Ascending aorta (tissue), 2 donors: ENCODE measurements at places on chromosomes 12 and 14.
A peak's percentile ranks its signal among the peaks of the same experiment; 100 is the strongest.

GRCh38 chr12:93673084-93673483 lies 4.1 kb upstream of the CRADD start:
- DNase-seq = no peak

DNA sequence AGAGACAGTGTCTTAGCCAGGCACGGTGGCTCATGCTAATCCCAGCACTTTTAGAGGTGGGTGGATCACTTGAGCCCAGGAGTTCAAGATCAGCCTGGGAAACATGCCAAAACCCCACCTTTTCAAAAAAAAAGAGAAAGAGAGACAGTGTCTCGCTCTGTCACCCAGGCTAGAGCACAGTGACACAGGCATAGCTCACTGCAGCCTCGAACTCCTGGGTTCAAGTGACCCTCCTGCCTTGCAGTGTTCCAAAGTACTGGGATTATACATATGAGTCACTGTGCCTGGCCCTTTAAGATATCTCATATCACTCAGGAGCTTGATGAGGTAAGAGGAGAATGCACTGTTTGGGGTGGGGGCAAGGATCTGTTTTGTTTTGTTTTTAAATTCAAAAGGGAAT lies 48.1 kb upstream of the LTBP2 start:
- no peak for DNase-seq

DNA sequence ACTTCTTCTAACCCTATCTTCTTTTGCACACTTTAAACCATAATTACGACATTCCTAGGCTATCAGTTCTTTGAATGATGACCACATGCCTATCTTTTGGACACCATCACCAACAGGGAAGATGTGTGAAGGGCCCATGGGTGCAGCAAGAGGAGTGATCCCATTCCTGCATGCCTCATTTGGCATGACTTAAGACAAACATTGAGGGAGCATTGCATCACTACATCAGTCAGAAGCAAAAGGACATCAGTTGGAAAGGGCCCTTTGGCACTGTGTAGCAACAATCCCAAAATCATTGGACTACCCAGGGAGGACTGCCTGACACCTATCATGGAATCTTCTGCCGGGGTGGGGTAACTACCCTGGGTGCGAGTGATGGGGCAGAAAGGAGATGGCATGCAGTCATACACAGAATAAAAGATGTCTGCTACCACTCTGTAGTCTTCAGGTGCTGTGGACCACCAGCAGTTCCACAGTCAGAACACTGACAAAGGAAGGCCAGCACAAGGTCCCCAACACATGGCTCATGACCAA lies 10.7 kb upstream of the TMBIM6 start:
- DNase-seq = no peak

GRCh38 chr14:67636361-67636919 lies 16.7 kb downstream of the ARG2 start:
- no peak for DNase-seq

DNA sequence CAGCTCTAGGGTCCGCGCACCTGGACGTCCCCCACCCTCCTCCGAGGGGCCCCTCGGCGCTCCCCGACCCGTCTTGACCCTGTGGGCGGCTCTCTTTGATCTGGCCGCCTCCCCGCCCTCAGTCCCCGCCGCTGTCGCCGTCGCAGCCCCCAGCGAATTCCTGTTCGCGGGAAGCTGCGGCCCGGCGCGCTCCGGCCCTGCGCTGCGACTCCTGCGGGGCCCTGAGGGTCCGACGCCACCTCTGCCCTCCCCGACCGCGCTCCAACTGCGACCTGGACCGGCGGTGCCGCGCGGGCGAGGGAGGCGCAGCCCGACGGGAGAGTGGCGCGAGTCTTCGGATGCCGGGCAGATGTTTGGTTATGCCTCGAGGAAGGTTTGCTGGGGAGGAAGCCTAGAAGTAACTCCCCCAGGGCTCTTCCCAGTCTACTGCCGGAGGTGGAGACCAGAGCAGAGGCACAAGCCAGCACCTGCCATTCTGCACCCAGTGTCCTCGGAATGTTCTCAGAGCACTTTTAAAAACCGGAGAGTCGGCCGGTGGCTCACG lies 440 bp upstream of the ISM2 start:
- DNase-seq = peak; percentile 52

DNA sequence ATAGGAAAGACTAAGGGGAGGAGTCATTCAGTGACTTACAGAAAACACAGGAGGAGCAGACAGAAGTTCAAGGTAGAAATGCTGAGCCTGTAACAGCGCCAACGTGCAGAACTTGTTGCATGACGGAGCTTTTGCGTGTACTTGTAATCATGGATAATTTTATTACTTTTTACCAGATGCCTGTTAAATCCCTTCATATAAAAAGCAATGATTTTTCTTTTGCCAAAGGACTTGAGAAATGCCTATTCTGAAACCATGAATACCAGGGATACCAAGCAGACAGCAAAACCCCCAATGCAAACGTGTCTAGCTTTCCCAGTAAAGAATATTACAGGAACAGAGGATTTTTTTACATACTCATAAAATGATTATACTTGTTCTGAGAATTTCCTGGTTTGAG lies 163.6 kb upstream of the GSC start:
- no peak for DNase-seq

DNA sequence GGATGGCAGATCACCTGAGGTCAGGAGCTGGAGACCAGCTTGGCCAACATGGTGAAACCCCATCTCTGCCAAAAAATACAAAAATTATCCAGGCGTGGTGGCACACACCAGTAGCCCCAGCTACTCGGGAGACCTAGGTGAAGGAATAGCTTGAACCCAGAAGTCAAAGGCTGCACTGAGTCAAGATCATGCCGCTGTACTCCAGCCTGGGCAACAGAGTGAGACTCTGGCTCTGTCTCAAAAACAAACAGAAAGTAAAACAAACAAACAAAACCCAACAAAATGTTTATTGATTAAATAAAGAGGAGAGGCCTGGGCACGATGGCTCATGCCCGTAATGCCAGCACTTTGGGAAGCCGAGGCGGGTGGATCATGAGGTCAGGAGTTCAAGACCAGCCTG lies 5.5 kb downstream of the ZCCHC8 start:
- no peak for DNase-seq

- DNase-seq = no peak
Observed at GRCh38 chr12:66309606-66310005, 7.3 kb downstream of the HELB start.

- no peak for DNase-seq
Observed at GRCh38 chr12:92292016-92292415, 146.4 kb upstream of the BTG1 start.

- no peak for DNase-seq
Observed at GRCh38 chr12:108914121-108914531, 34.2 kb downstream of the DAO start.

DNA sequence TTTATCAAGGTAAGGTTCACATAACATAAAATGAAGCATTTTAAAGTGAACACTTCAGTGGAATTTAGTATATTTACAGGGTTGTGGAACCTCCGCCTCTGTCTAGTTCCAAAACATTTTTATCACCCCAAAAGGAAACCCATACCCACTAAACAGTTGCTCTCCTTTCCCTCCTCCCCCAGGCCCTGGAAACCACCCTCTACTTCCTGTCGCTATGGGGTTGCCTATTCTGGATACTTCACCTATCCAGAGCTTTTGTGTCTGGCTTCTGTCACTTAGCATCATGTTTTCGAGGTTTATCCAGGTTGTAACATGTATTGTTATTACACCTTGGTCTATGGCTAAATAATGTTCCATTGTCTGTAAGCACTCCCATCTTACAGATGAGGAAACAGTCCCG lies 27.7 kb upstream of the ZFP36L1 start:
- no peak for DNase-seq

DNA sequence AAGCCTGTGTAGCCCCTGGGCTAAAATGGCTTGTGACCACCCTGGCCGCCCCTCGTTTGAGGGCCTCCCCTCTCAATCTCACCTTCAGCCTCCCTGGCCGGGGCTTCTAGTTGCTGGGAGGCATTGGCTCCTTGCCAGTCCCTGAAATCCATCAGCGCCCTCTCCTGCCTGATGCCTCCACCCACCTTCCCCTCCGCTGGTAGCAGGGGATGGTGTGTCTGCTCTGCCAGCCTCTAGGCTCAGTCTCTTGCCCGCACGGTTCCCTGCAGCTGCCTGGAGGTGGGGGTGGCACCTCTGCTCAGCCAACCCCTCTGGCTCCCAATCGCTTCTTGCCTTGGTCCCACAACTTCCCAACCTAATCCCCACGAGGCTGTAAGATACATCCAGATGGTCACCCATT lies 167.9 kb downstream of the PHETA1 start:
- DNase-seq = no peak

- DNase-seq = no peak
Observed at GRCh38 chr14:79077096-79077495, 906.9 kb downstream of the NRXN3 start.

DNA sequence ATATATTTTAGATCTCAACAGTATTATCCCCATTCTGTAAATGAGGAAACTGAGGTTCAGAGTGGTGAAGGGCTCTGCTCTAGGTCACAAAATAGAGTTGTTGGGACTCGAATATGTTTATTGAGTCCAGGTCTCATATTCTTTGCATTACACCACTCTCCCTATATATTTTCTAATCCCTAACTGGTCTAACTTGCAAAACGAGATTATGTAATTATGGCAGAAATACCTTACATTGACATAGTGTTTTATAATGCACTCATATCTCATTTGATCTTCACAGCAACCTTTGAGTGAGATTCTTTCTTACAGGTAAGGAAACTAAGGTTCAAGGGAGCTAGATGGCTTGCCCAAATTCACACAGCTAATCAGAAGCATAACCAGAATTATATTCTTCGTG lies 106.9 kb upstream of the LRIG3 start:
- no peak for DNase-seq

- DNase-seq = no peak
Observed at GRCh38 chr14:64573109-64573508, 23.3 kb downstream of the PPP1R36 start.

DNA sequence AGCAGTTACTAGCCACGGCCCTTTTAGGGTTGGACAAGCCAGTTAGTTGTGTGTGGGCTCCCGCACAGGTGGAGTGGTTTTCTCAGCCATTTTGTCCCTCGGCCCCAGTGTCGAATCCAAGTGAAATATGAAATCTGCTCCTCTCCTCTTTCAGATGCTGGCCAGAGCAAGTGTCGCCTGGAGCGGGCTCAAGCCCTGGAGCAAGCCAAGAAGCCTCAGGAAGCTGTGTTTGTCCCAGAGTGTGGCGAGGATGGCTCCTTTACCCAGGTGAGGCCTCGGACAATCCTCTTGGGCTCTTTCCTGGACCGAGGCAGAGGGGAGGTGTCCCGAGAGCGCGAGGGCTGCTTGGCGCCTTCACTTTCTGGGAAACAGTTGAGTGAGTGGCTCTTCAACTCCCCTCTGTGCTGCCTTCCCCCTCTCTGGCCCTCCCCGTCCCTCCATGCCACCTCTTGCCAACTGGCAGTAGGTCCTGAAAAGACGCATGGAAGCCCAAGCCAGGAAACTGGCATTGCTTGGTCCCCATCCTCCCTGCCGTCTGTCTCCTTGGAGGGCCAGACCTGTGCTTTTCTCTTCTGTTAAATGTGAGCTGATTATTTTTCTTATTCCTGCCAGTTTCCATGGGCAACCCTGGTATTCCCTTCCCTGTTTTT lies 74.2 kb downstream of the SMOC1 start:
- DNase-seq = no peak

DNA sequence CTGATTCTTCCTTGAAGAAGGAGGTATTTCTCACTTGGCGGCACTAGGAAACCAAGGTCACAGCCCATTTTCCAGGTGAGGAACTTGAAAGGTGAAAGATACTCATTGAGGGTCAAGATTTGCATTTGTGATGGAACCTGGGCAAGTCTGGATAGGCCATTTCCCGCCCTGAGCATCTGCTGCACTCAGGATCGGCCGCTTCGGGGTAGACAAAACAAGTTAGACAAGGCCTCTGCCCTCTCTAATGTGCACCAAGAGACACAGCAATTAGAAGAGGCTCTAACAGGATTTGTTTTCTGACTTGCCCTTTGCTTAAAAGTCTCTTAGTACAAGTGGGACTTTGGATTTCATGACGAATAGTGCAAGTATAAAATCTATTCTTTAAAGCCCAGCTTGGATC lies 167.2 kb downstream of the KTN1 start:
- no peak for DNase-seq

DNA sequence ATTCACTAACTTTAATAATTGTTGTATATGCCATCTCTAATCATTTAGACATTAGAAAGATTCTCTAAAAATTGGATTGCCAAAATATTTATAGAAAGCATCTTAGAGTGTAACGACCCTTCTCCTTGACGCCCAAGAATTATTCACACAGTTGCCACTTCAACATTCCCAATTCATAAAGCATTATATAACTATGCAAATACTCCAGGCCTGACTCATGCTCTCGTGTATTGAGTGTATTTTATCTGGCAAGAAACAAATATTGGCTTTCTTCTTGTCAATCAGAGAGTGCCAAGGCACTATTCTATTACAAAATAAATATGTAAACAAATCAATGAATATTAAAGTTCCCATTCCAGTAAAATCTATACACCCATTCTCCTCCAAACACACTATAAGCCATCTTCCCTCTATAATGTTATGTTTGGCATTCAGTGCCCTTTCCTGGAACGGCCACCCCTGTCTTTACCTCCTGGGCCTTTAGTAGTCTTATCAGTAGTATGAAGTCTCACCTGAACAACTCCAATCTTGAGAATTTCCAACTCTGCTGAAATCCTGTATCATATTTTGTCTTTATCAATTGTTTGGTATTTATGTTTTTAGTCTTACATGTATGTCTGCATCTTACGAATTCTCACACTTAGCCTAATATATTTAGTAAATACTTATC lies 182.6 kb downstream of the PIK3C2G start:
- no peak for DNase-seq

DNA sequence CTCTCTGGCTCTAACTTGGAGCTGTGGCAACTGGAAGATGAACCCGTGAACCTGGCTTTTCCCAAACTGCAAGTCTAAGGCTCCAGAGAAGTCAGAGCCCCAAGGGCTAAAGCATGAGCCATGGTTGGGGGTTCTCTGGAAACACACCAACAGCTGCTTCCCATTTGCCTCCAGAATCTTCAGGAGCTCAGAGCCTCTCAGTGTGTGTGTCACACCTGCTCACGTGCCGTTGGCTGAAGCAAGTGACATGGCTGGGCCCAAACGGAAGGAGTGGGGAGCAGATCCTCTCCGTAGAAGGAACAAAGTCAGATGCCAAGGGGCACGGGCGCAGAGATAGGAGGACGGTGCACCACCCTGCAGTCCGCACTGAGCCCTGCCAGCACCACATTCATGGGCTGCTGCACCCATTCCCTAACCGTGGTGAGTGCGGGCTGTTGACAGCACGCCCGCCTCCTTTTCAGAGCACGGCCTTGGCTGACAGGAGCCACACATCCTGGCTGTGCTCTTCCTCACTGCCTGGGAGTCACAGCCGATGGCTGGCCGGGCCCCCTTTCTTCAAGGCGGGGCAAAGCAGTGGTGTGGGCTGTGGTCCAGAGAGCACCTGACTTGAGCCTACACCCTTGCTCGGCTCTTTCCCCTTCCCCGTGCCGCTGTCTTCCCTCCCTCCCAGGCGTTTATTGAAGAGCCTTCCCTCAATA lies 16.6 kb upstream of the TRAF3 start:
- no peak for DNase-seq
